ENCODE measurements at places on chromosomes 16 and 17. TPM values are rescaled to one million over a fixed set of nuclear protein-coding genes. Genes with fewer than 3 reads are reported as not detected.
A peak's percentile ranks its signal among the peaks of the same experiment; 100 is the strongest.

Gene TMC7
- not detected for total RNA-seq

Gene TMEM204
- total RNA-seq: 10.7 TPM

Gene SPECC1
- total RNA-seq: 28.1 TPM

Gene NOS2
- not detected for total RNA-seq

Gene SYCE1L
- total RNA-seq: 5.3 TPM

Gene DCAKD
- 36.4 TPM for total RNA-seq

- no peak overlapping the region for H3K27ac ChIP-seq
- H3K27me3 ChIP-seq: peaks cover 46% of the 10 kb centered on the region
- H3K4me3 ChIP-seq: no peak overlapping the region
- no peak for DNase-seq
These were observed 981 bp downstream of the BEAN1 start for GRCh38 chr16:66427871-66428681.

DNA sequence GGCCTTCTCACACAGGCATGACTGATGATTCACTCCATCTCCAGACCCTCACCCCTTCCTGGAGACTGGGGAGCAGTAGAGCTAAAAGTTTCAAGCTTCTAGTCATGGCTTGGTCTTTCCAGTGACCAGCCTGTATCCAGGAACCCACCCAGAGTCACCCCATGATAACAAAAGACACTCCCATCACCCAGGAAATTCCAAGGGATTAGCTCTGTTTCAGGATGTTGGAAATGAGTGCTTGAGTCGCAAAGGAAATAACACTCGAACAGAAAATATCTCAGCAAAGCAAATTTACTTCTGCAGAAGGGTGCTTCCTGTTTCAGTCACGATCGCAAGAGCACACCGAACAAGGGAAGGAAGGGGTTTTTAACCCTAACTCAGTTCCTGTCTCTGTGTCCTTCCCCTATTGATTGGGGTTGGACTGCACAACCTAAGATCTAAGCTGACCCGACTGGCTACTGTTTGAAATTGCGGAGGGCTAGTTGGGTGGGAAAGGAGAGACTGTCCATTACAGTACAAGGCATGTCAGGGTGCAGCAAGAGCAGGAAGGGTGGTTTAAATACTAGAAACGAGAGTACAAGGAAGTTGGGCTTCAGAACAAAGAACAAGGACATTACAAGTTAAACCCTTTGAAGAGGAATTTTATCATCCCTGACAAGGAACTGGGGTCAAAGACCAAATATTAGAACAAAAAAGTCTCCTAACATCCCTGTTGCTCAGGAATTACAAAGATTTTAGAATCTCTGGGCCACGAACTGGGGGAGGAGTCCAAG is 224.4 kb upstream of the CACNG5 start:
- peak overlapping the region; percentile 1 for H3K4me3 ChIP-seq
- no peak for DNase-seq
- peaks cover 21% of the 10 kb centered on the region for H3K36me3 ChIP-seq
- no peaks in the 10 kb centered on the region for H3K27me3 ChIP-seq
- H3K4me1 ChIP-seq: peaks cover 6% of the 10 kb centered on the region

DNA sequence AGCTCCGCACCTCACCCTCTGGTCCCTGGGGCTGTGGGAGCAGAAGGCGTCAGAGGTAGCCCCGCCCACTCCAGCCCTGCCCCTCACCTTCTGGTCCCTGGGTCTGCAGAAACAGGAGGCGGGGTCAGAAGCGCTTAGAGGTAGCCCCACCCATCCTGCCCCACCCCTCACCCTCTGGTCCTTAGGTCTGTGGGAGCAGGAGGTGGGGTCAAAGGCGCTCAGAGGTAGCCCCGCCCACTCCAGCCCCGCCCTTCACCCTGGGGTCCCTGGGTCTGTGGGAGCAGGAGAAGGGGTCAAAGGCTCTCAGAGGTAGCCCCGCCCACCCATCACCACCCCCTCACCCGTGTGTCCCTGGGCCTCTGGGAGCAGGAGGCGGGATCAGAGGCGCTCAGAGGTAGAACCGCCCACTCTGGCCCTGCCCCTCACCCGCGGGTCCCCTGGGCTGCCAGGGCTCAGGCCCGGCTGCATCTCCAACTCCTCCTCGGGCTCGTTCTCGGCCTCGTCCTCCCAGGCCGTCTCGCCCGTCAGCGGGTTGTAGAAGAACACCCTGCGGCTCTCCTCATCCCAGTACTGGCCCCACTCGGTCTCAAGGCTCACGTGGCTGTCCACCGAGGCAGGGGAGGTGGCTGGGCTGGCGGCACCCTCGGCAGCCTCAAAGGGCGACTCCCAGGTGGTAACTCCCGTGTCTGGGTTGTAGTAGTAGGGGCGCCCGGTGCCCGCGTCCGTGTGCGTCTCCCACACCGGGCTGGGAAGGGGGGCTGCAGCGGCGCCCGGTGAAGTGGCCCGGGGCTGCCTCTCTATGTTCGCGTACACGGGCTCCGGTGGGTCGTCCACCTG is 27.2 kb downstream of the ARHGAP27 start:
- DNase-seq: peak; percentile 56
- no peak overlapping the region for H3K4me3 ChIP-seq
- H3K36me3 ChIP-seq: peaks cover 7% of the 10 kb centered on the region
- H3K27me3 ChIP-seq: no peaks in the 10 kb centered on the region

- no peak overlapping the region for H3K27ac ChIP-seq
- H3K27me3 ChIP-seq: no peaks in the 10 kb centered on the region
- no peak overlapping the region for H3K4me3 ChIP-seq
- no peaks in the 10 kb centered on the region for H3K36me3 ChIP-seq
- no peak for DNase-seq
- peaks cover 8% of the 10 kb centered on the region for H3K4me1 ChIP-seq
These were observed 12.6 kb upstream of the FOXJ1 start for GRCh38 chr17:76153640-76154039.

- H3K27me3 ChIP-seq: peaks cover 3% of the 10 kb centered on the region
- no peak overlapping the region for H3K27ac ChIP-seq
- no peak overlapping the region for H3K4me3 ChIP-seq
- no peaks in the 10 kb centered on the region for H3K4me1 ChIP-seq
These were observed 12.5 kb upstream of the FAM171A2 start for GRCh38 chr17:44376124-44376523.

DNA sequence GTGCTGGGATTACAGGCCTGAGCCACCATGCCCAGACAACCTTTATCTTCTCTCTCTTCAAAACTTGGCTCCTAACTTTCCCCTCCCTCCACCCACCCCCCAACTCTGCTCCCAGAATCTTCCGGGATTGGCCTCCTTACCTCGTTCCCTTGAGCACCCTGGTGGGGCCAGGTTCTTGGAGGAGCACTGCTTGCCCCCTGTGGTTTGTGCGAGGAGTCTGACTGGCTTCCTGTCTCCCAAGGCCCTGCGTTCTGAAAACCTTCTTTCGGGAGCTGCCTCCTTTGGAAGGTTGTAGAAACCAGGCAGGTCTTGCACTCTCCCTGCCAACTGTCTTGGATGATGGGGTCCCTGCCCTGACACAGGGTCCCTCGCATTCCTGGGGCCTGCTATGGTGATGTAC is 19.8 kb downstream of the PLXDC1 start:
- DNase-seq: no peak
- no peak overlapping the region for H3K4me3 ChIP-seq
- H3K27ac ChIP-seq: no peak overlapping the region
- no peaks in the 10 kb centered on the region for H3K36me3 ChIP-seq

GRCh38 chr17:4219241-4219640 is 44.5 kb downstream of the ANKFY1 start:
- H3K36me3 ChIP-seq: peaks cover 5% of the 10 kb centered on the region
- no peak for DNase-seq
- no peak overlapping the region for H3K4me3 ChIP-seq
- H3K27ac ChIP-seq: no peak overlapping the region
- peaks cover 7% of the 10 kb centered on the region for H3K4me1 ChIP-seq

- no peak for DNase-seq
- no peak overlapping the region for H3K27ac ChIP-seq
- peaks cover 73% of the 10 kb centered on the region for H3K27me3 ChIP-seq
- H3K36me3 ChIP-seq: no peaks in the 10 kb centered on the region
These were observed 14.5 kb upstream of the FOXF1 start for GRCh38 chr16:86495756-86496261.

GRCh38 chr16:47970291-47970931 is 185.4 kb downstream of the ABCC12 start:
- DNase-seq: no peak
- H3K4me1 ChIP-seq: no peaks in the 10 kb centered on the region
- H3K4me3 ChIP-seq: no peak overlapping the region
- no peaks in the 10 kb centered on the region for H3K36me3 ChIP-seq
- H3K27me3 ChIP-seq: no peaks in the 10 kb centered on the region

GRCh38 chr16:10228779-10229178 is 46.6 kb upstream of the GRIN2A start:
- no peak overlapping the region for H3K4me3 ChIP-seq
- no peaks in the 10 kb centered on the region for H3K4me1 ChIP-seq
- H3K36me3 ChIP-seq: peaks cover 4% of the 10 kb centered on the region
- DNase-seq: no peak

DNA sequence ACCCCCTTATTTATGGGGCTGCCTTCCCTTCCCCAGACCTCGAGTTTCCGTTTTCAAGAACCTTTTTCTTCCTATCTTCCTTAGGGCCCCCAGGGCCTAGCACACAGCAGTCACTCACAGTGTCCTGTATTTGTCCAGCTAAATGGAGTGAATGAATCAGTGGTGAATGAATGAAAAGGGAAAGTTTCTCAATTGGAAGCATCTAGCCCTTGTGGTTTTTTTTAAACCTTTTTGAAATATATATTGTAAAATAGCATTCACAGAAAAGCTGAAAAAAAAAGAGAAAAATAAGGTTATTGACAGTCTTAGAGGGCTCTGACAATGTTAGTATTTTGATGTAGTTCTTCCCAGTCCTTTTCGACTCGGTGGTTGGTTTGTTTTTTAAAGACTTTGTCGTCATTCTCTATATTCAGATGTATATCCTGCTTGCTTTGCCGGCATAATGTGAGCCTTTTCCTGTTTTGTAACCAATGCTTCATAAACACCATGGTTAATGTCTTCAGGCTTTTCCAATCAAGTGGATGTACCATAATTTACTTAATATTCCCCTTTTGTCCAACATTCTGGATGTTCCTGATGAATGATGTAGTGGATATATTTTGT is 45.3 kb downstream of the RAI1 start:
- no peak overlapping the region for H3K4me3 ChIP-seq
- peaks cover 25% of the 10 kb centered on the region for H3K4me1 ChIP-seq
- no peak overlapping the region for H3K27ac ChIP-seq
- DNase-seq: no peak

DNA sequence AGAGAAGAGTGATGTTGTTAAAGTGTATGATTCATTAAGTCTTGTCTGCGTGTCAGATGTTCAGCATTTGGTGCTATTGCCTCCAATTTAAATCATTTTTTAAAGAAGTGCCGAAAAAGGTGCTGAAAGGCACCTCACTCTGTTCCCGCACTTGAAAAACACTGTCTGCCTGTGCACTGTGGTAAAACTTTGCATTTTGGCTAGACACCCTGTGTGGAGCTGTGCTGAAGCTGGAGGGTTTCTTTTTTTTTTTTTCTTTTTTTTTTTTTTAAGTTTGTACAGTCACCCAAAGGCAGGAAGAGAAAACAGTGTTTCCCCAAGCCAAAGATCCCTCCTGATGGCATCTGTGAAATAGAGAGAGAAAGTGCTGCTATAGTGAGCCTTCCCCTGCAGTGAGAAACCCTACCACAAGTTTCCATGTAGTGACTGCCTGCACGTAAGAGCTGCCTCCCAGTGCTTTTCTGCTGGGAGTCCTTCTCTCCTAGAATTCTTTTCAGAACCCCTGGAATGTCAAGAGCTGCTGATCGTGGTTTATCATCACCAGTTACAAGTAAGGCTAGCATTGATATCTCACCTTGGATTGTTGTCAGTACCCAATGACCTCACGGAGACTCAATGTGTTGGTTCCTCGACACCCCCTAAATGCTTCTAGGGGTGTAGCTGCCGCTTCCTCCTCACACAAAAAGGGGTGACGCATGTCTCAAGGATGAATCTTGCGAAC is 116.0 kb upstream of the SOX9 start:
- no peaks in the 10 kb centered on the region for H3K4me1 ChIP-seq
- no peak for DNase-seq
- H3K36me3 ChIP-seq: no peaks in the 10 kb centered on the region

- DNase-seq: no peak
These were observed 1.4 kb upstream of the CHST4 start for GRCh38 chr16:71524566-71525553.

- no peaks in the 10 kb centered on the region for H3K4me1 ChIP-seq
- no peak overlapping the region for H3K4me3 ChIP-seq
- DNase-seq: no peak
- peaks cover 38% of the 10 kb centered on the region for H3K27me3 ChIP-seq
- H3K36me3 ChIP-seq: no peaks in the 10 kb centered on the region
These were observed 36.4 kb downstream of the SPACA3 start for GRCh38 chr17:33028061-33028460.

- no peak overlapping the region for H3K4me3 ChIP-seq
- peaks cover 18% of the 10 kb centered on the region for H3K4me1 ChIP-seq
- no peak overlapping the region for H3K27ac ChIP-seq
- DNase-seq: no peak
- no peaks in the 10 kb centered on the region for H3K36me3 ChIP-seq
These were observed 208.5 kb downstream of the STX8 start for GRCh38 chr17:9367156-9367555.

DNA sequence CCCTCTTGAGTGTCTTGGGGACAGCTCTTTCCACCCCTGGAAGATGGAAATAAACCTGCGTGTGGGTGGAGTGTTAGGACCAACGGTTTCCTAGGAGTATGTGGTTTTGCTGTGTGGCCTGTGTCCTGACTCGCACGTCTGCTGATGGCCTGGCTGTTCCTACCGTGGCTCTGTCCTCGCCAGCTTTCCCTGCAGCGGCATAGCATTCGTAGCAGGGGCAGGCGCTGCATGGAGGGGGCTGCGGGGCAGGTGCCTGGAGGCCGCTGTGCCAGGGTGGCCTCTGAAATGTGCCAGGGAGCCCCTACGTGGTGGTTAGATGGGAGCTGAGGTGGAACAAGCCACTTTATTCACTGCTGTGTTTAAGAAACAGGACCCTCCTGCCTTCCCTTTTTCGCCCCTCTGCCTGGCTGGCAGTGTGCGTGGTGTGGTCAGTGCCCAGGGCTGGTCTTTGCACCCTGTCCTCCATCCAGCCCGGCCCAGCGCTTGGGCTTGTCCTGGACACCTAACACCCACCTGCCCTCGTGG is 10.6 kb downstream of the SLC16A3 start:
- no peak for DNase-seq
- H3K4me3 ChIP-seq: no peak overlapping the region
